Germinal center (tissue), 1 donor: ENCODE measurements at places on chromosomes 2 and 18.

DNA sequence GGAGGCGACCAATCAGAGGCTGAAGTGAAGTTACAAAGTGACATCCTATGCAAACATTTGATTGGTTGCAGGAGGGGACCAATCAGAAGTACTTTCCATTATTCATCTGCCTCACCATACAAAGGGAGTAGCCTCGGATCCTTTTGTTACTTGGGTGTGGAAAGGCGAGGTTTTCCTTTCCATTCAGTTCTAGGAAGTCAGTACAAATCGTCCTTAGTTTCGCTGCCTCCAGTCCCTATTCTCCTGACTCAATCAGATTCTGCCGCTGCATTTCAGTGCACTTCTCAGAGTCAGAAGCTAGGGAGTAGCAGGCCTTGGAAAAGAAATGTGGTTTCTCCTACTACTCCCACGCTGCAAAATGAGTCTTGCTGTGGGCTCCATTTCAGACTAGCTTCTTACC, 149.4 kb downstream of the DTNA start:
- DNase-seq, result no peak

DNA sequence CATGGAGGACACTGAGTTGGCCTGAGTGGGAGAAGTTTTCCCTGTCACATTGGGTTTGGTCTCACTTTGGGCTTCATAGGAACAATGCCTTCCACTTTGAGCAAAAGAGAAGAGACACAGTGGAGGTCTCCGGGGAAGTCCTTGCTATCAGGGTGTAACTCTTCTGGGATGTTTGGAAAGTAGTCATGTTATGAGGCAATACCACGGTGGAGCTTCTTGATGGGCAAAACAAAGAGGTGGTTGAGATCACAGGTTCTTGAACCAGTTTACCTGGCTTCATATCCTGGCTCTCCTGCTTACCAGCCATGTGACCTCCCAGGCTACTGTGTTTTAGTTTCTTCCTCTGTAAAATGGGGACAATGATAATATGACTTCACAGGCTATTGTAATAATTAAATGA, 478.6 kb downstream of the SLC4A3 start:
- DNase-seq, result no peak

GRCh38 chr18:25284861-25285550, 67.0 kb downstream of the ZNF521 start:
- no peak for DNase-seq

DNA sequence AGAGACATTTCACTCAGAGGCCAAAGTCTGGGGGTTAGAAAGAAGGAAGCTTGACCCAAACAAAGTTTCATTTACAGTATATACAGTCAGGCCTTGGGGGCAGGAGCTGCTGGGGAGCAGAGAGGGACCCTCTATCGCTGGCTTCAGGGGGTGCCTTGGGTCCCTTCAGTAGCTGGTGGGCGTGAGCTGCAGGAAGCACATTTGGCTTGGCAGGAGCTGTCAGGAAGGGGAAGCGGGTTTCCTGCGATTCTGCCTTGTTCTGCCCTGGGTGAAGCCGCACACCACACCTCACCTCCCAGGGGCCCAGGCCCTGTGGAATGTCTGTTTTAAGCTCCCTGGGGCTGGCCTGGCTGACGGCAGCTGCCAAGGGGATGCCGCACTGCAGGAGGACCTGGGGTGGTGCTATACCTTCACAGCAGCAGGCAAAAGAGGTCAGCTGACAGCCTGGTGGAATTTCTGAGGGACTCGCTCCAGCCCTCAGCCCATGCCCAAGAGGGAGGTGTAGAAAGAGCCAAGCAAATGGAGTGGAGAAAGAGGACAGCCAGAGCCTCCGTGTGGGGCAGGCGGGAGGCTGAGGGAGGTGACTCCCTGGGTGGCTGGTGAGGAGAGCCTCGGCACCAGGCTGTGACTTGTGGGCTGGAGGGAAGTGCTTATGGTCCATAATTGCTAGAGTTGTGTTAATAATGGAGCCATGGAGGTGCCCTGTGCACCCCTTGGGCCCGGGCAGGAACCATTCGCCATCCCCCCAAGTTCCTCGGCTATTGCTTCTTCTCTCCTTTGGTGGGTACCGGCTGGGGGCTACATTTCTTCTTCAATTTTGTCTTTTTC, 43.9 kb downstream of the PSD4 start:
- no peak for DNase-seq

DNA sequence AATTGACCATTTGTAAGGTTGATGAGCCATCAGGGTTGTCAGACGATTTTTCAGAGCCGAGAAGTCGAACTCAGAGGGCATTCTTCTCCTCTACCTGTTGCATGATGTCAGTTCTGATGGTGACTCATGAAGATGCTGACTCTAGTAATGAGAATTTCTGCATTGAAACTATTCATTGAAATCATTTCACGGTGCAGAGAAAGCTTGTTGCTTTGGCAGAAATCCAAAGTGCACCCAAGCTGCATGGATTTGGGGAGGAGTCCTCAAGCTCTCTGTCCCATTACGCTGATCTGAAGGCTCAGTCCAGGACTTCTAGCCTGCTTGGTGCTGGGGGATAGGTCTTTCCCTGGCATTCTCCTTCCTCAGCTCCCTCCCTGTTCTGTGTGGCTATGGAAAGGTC, 125.7 kb upstream of the PXDN start:
- no peak for DNase-seq

DNA sequence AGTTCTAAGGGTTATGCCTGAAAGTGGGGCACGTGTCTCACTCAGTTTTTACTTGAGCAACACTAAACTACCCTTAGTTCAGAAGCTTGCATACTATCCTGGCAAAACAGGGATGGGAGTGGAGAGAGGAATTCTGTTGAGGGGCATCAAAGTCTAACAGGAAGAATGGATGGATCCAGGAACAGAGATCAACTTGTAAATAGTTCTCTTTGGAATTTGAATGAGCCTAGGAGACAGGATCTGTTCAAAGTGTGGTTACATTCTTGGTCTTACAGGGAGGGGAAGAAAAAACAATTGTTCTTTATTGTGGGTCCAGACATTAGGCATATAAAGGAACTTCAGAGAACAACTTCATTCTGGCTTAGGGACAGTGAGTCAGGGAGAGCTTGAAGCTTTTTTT, 560.2 kb downstream of the CNTNAP5 start:
- no peak for DNase-seq

GRCh38 chr2:148167241-148167766, 146.4 kb downstream of the MBD5 start:
- no peak for DNase-seq

DNA sequence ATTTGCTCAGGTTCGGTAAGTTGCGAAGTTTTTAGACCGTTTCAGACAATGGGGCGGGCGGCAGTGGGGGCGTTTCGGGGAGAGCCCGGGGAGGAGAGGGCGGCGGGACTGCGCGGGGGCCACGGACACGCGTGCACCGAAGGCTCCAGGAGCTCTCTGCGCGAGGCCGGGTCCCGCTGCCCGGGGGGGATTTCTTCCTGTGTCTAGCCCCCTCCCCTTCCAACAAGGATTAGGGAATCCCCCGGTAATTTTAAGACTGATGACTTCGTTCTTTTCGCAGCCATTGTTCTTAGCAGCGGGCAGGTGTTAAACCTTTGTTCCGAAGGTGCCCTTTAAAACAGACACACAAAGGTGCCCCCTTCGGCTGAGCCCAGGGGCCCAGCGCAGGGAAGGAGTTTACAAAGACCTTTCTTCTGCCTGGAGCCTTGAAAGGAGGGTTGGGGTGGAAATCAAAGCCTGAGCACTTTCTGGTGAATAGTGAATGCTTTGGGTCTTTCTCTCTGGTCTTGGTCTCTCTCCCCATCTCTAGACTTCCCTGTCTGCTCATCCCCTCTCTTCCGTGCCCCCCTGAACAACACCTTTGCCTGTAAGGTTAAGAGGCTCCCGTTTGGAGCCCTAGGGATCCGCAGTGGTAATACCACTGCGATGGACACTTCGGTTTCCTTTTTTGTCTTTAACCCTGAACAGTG, 2.1 kb downstream of the TRIB2 start:
- DNase-seq, result no peak

GRCh38 chr2:119428488-119429224, 3.0 kb upstream of the TMEM37 start:
- no peak for DNase-seq

GRCh38 chr2:113157118-113157896, 16.5 kb upstream of the PSD4 start:
- peak; percentile 57 for DNase-seq

- DNase-seq, result no peak
Observed at GRCh38 chr2:121123268-121123667, 161.7 kb downstream of the TFCP2L1 start.
